Natural killer cell (primary cell): ENCODE measurements at places on chromosomes 6 and 20.

GRCh38 chr6:138428944-138429598, 25.0 kb downstream of the HEBP2 start:
- H3K27me3 ChIP-seq = no peaks in the 10 kb centered on the region
- H3K4me3 ChIP-seq = no peak overlapping the region
- H3K36me3 ChIP-seq = no peaks in the 10 kb centered on the region
- H3K27ac ChIP-seq = no peak overlapping the region

- H3K4me3 ChIP-seq = no peak overlapping the region
- H3K36me3 ChIP-seq = peaks cover 26% of the 10 kb centered on the region
- no peaks in the 10 kb centered on the region for H3K27me3 ChIP-seq
- peaks cover 21% of the 10 kb centered on the region for H3K4me1 ChIP-seq
- no peak overlapping the region for H3K27ac ChIP-seq
Measured at GRCh38 chr20:45047581-45048119, 53.3 kb downstream of the KCNS1 start.

- no peak overlapping the region for H3K27ac ChIP-seq
- no peak for DNase-seq
- no peaks in the 10 kb centered on the region for H3K4me1 ChIP-seq
Measured at GRCh38 chr20:50357783-50358161, 152.4 kb upstream of the PTPN1 start.

DNA sequence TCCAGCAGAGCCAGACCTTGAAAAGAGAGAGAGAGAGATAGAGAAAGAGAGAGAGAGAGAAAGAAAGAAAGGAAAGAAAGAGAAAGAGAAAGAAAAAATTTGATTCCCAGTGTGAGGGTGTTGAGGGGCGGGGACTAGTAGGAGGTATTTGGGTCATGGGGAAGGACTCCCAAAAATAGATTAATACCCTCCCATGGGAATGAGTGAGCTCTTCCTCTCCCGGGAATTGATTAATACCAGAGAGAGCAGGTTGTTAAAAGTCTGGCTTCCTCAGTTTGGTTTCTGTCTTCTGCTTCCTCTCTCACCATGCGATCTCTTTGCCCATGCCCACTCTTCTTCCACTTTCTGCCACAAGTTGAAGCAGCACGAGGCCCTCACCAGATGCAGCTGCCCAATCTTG, 28.8 kb upstream of the CFAP206 start:
- no peaks in the 10 kb centered on the region for H3K4me1 ChIP-seq
- no peak overlapping the region for H3K4me3 ChIP-seq
- H3K36me3 ChIP-seq = no peaks in the 10 kb centered on the region
- no peak for DNase-seq
- no peaks in the 10 kb centered on the region for H3K27me3 ChIP-seq

GRCh38 chr6:152636609-152637295, 410 bp downstream of the SYNE1 start:
- H3K27me3 ChIP-seq = no peaks in the 10 kb centered on the region
- DNase-seq = peak; percentile 35
- H3K27ac ChIP-seq = peak overlapping the region; percentile 72
- H3K36me3 ChIP-seq = peaks cover 2% of the 10 kb centered on the region
- H3K4me1 ChIP-seq = peaks cover 19% of the 10 kb centered on the region

DNA sequence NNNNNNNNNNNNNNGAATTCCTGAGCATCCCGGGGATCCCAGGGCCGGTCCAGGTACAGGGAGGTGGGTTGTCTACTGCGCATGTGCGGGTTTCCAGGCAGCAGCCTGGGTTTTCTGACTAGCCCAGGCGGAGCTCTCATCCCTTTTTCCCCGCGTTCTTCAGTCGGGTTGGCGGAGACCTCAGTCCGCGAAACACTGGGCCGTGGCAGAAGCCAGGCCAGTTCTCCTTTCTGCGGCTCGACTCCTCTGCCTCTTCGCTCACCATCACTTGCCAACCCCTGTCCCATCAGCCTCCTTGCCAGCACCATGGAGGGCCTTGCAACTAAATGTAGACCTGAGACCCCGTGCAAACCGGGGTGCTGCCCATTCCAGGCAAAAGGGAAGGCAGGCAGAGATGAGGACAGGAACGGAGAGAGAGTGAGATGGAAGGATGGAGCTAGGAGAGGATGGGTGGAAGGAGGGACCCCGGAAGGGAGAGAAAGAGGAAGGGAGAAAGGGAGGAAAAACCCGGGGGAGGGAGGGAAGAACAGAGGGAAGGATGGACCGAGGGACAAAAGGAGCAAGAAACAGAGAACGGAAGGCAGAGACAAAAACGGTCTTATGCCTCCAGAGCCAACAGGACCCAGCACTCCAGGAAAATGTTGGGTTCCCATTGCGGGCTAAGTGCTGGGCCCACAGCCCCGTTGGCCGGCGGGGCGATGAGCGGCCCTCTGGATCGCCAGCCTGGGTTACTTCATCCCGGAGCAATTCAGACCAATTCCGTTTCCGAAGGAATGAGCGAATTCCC, 445.4 kb upstream of the DEFB115 start:
- no peak overlapping the region for H3K27ac ChIP-seq
- no peaks in the 10 kb centered on the region for H3K27me3 ChIP-seq
- peaks cover 8% of the 10 kb centered on the region for H3K4me1 ChIP-seq
- no peak overlapping the region for H3K4me3 ChIP-seq

DNA sequence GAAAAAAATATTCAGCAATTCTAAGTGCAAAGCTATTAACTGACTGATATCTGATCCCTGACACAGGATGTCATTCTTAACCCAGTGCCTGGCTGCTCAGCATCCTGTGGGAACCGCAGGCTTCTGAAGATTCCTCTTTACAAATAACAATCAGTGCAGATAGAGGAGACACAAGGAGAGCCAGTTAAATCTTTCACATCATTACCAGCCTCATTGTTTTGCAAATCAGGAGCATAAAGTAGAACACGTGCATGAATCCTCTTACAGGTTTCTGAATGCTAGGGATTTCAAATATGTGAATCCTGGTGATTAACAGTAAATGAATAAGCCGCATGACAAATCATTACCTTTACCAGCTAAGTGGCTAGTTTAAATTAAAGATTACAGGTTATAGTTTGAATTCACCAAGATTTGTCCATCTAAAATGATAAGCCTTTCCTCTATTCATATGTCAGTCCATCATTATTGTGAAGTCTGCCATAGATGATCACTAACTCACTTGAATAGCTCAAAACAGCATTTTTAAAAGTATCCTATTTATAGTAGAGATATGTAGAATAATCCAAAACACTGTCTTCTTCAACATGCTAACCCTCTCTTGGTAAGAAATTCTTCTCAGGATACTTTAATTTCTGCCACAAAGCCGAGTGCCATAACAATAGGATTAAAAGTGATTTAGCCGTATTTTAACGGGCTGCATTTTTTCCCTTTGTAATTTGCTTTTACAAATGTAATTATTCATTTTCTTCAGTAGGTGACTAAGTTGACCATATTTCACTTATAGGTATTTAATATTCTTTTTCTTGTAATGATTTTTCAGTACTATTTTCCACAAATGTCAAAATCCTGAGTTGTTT, 367.3 kb upstream of the EPHA7 start:
- no peak overlapping the region for H3K4me3 ChIP-seq
- H3K36me3 ChIP-seq = no peaks in the 10 kb centered on the region
- no peaks in the 10 kb centered on the region for H3K27me3 ChIP-seq
- H3K4me1 ChIP-seq = no peaks in the 10 kb centered on the region

DNA sequence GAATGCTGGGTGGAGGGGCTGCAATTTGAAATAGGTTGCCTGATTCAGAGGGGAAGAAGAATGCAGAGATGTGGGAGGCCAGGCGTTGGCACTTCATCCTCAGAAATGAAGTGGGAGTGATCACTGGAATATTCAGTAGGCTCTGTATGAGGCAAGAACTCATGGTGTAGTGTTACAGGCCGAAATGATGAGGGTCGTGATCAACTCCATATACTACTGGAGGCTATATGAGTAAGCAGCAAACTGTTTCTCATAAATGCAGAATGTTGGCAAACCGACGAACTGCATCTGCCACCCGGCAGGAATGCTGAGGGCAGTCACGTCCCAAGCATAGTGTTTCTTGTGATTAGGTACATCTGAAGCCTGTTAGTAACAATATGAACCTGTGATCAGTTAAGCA, 12.7 kb downstream of the KCNS1 start:
- H3K4me1 ChIP-seq = no peaks in the 10 kb centered on the region
- H3K36me3 ChIP-seq = peaks cover 28% of the 10 kb centered on the region
- no peaks in the 10 kb centered on the region for H3K27me3 ChIP-seq
- H3K27ac ChIP-seq = no peak overlapping the region
- no peak for DNase-seq

DNA sequence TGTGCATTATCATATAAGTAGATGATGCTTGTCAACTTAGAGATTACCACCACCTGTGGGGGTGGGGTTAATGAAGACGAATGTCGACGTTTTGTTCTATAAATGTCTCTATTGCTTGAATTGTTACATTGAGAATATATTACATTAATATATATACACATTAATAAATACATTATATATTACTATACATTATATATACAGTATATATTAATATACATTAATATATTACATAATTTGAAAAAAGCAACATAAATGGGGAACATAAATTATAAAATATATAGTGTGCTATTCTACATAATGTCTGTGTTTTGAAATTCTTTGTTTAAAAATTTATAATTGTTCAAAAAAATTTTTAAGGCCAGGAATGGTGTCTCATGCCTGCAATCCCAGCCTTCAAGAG, 81.1 kb downstream of the ALDH8A1 start:
- H3K27me3 ChIP-seq = no peaks in the 10 kb centered on the region
- no peak overlapping the region for H3K27ac ChIP-seq
- no peak overlapping the region for H3K4me3 ChIP-seq
- H3K36me3 ChIP-seq = no peaks in the 10 kb centered on the region
- DNase-seq = no peak

- H3K27ac ChIP-seq = no peak overlapping the region
- no peak overlapping the region for H3K4me3 ChIP-seq
- DNase-seq = peak; percentile 58
- H3K27me3 ChIP-seq = peaks cover 3% of the 10 kb centered on the region
Measured at GRCh38 chr6:33886673-33887144, 82.9 kb upstream of the MLN start.

GRCh38 chr20:6180531-6180930, 57.7 kb upstream of the FERMT1 start:
- H3K4me1 ChIP-seq = no peaks in the 10 kb centered on the region
- H3K4me3 ChIP-seq = no peak overlapping the region
- no peak overlapping the region for H3K27ac ChIP-seq
- H3K27me3 ChIP-seq = no peaks in the 10 kb centered on the region
- no peak for DNase-seq

DNA sequence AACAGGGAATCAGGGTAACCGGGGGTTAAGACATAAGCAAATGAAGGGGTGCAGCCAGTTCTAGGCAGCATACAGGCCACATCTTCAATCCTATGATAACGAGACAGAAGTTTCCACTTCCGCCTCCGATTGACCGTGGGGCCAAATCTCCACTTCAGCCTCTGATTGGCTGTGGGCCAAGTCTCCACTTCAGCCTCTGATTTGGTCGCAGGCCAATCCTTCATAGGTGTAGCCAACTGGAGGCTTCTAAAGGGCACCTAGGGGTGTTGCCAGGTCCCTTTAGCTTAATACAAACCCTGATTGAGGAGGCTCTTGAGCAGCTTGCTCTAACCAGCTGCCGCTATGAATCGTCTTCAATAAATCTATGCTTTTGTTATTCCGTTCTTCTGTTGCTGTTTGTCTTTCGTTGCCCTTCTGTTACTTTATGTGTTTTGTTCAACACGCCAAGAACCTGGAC, 2.1 kb upstream of the ERGIC3 start:
- H3K27me3 ChIP-seq = no peaks in the 10 kb centered on the region
- H3K36me3 ChIP-seq = peaks cover 2% of the 10 kb centered on the region
- no peak overlapping the region for H3K4me3 ChIP-seq
- DNase-seq = peak; percentile 55
- peaks cover 16% of the 10 kb centered on the region for H3K4me1 ChIP-seq

DNA sequence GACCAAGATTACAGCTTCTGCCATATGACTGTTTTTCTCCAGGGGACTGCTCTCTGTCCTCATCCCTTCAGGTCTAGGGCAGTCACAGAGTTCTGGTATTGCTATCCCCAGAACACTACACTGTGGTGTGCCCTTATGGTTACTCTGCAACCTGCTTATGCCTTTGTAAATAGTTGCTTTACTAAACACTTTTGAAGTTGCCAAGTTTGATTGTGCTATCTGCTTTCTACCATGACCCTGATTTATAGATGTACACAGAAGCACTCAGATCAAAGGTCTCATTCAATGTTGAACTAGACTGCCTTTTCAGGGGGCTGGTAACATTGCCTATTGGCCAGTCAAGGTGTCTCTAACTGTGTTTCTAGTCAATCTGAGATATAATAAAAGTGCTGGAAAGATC, 794.7 kb downstream of the DHX35 start:
- H3K27me3 ChIP-seq = no peaks in the 10 kb centered on the region
- H3K4me1 ChIP-seq = no peaks in the 10 kb centered on the region
- DNase-seq = no peak
- no peak overlapping the region for H3K27ac ChIP-seq
- H3K36me3 ChIP-seq = no peaks in the 10 kb centered on the region

DNA sequence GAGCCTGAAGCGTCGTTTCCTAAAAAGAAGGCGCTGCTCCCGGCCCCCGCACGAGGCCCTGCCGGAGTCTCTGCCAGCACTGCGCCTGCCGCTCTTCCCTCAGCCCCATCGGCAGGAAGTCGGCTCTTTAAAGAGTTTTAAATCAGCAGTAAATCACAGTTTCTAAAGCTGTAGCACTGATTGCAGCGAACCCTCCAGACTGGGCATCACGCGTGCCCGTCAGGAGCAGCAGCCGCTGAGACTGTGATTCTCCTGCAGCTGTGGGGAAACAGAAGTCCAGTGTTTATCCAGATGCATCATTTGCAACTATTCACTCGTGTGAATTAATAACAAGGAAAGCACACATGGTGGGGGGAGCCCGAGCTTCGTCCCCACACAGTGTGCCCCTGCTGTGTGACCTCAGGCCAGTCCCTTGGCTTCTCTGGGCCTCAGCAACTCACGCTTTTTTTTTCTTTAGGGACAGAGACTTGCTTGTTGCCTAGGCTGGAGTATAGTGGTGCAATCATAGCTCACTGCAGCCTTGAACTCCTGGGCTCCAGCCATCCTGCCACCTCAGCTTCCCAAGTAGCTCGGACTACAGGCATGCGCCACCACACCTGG, 28.3 kb downstream of the DLL1 start:
- no peaks in the 10 kb centered on the region for H3K36me3 ChIP-seq
- H3K4me1 ChIP-seq = no peaks in the 10 kb centered on the region
- peaks cover 5% of the 10 kb centered on the region for H3K27me3 ChIP-seq
- no peak for DNase-seq
- H3K27ac ChIP-seq = no peak overlapping the region
- no peak overlapping the region for H3K4me3 ChIP-seq
